Panc1 (cell line): ENCODE measurements at places on chromosomes 4 and X. TPM values are rescaled to one million over a fixed set of nuclear protein-coding genes. Genes with fewer than 3 reads are reported as not detected.
A peak's percentile ranks its signal among the peaks of the same experiment; 100 is the strongest.

The ZMYM3 gene
- 40.2 TPM for total RNA-seq

DNA sequence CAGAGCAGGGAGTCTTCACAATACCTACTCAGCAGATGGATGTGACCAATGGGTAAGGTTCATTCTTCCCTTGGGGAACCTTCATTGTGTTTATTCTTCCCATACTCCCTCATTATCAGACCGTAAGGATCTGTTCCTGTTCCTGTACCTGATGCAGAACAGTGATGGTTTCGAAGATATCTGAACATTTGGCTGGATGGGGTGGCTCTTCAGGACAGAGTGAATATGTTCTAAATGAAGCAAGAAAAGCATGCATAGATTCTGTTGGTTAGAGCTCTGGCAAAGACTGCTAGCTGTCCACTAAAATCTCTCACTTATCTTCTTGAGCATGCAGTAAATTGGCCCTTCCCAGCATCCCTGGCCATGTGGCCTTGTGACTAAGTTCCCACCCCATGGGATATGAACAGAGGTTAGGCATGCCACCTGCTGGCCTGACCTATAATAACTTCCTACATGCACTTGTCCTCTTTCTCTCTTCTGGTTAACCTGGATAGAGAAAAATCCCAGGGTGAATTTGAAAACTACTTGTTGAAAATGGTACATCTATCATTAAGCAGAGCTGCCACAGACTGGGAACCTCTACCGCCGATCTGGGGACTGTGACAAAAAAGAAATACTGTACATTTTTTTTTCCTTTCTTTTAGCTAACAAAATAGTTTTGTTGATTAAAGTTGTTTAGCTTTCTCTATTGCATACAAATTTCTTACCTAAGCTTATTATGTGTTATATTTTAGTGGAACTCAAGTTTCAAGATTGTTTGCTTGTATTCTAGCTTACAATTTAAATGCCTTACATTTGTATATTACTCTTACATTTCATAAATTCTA, 60.0 kb upstream of the BANK1 start:
- H3K4me1 ChIP-seq, result no peaks in the 10 kb centered on the region
- H3K27ac ChIP-seq, result no peak overlapping the region
- H3K27me3 ChIP-seq, result no peaks in the 10 kb centered on the region
- peak; percentile 38 for DNase-seq
- H3K4me3 ChIP-seq, result no peak overlapping the region

- H3K4me1 ChIP-seq, result no peaks in the 10 kb centered on the region; the same call in 1 of the 2 replicates
- H3K4me3 ChIP-seq, result peak overlapping the region; percentile 57
- no peaks in the 10 kb centered on the region for H3K36me3 ChIP-seq
- H3K27ac ChIP-seq, result no peak overlapping the region
- peaks cover 26% of the 10 kb centered on the region for H3K27me3 ChIP-seq
Observed at GRCh38 chrX:139204571-139204897, 326.0 kb upstream of the F9 start.

The SHROOM2 gene
- total RNA-seq, result 0.72 TPM

The CD40LG gene
- not detected for total RNA-seq
